GM13977 (cell line): ENCODE measurements at places on chromosomes 1 and 21.
A peak's percentile ranks its signal among the peaks of the same experiment; 100 is the strongest.

- DNase-seq = no peak
Observed at GRCh38 chr21:31008355-31008754, 29.9 kb downstream of the KRTAP19-8 start.

- DNase-seq = no peak
Observed at GRCh38 chr1:65112811-65113210, 35.2 kb upstream of the AK4 start.

GRCh38 chr1:233599542-233600073 is 14.3 kb upstream of the KCNK1 start:
- peak; percentile 36 for DNase-seq

DNA sequence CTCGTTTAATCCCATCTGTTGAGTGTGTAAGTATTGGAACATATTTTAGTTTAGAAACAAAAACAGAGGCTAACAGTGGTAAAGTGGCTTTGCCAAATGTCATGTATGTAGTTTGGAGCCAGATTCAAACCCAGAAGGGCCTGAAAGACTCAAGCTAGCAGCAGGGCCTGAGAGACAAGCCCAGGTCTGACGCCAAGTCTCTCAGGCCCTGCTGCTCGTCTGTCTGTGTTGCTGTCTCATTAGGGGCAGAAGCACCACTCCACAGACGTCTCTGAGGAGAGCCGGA is 8.3 kb downstream of the CITED4 start:
- no peak for DNase-seq

DNA sequence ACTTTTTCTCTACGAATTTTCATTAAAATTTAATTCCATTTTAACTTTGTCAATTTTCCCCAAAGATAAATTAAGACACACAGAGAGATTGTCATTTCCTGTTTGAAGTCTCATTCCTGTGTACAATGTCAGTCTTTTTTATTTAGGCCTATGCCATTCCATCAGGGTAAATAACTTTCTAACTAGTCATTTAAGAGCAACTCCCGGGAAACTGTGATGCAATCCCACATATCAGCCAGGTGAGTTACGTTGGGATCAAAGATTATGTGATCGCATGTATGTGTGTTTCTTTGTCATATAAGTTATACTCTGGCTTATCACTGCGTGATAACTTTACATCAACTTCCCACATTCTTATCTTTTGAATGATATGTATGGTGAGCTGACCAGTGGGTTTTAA is 86.1 kb upstream of the S1PR1 start:
- no peak for DNase-seq

GRCh38 chr1:203265541-203265940 is 36.1 kb upstream of the CHIT1 start:
- no peak for DNase-seq

GRCh38 chr1:17689011-17689410 is 66.1 kb upstream of the ACTL8 start:
- no peak for DNase-seq

DNA sequence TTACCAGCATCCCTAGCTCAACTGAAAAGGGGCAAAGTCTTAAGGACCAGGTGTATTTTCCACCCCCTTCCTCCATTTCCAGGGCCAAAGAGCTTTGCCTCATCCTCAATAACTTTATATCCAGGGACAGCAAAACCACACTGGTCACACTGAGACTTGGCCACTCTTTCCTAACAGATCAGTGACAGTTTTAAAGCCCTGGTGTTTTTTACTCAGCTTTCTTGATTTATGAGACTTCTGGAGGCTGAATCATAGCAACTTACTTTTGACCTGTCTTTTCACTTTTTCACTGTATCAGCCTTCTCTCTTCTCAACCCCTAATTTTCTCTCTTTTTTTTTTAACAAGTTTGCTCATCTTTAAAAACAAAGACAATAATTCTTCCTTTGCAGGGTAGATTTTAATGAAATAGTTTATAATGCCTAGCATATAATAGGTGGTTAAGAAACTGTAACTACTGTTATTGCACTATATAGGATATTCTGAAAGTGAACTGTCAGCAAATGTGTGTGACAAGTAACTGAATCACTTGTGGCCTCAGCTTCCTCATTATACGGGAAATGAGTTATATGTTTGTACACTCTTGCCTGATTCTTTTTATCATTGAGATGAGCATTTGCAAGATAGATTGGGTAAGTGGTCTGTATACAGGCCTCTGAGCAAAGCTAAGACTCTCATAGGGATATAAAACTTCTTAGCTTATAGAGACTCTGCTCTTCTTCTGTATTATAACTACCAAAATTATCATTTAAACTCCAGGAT is 19.7 kb upstream of the DYNLT5 start:
- no peak for DNase-seq

- DNase-seq = no peak
Observed at GRCh38 chr1:77350012-77350770, 68.4 kb downstream of the AK5 start.

DNA sequence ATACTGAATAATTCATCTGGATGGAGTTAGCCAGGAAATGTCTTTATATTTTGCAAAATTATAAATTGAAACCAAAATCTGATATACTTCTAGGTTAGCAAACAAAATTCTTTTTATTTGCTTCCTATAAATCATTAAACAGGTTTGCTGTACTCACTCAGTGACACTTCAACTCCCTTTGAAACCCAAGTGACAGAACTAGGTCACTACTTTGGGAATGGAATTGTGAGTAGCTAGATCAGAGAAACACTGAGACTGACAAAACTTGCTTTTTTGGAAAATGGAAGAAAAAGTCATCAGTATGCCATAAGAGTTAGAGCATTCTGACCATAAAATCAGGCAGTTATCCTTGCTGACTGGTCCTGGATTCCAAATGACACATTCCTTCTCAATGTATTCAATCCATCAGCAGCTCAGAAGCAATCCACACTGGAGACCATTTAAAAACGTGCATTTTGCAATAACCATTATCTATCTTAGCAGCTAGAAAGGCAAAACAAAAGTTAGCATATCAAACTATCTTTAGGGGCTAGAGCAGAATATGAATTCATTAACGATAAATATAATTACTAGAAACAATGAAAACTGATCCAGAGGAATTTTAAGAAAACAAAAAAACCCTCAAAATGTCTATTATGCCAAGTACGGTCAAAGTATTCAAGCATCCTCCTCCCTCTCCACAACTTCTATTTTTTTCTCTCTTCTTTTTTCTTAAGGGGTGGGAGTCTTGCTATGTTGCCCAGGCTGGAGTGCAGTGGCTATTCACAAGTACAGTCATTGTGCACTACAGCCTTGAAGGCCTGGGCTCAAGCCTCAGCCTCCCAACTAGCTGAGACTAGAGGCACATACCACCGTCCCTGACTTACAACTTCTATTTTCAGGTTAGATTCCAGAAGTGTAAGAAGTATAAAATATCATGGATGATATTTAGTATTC is 60.1 kb downstream of the HNRNPR start:
- no peak for DNase-seq

DNA sequence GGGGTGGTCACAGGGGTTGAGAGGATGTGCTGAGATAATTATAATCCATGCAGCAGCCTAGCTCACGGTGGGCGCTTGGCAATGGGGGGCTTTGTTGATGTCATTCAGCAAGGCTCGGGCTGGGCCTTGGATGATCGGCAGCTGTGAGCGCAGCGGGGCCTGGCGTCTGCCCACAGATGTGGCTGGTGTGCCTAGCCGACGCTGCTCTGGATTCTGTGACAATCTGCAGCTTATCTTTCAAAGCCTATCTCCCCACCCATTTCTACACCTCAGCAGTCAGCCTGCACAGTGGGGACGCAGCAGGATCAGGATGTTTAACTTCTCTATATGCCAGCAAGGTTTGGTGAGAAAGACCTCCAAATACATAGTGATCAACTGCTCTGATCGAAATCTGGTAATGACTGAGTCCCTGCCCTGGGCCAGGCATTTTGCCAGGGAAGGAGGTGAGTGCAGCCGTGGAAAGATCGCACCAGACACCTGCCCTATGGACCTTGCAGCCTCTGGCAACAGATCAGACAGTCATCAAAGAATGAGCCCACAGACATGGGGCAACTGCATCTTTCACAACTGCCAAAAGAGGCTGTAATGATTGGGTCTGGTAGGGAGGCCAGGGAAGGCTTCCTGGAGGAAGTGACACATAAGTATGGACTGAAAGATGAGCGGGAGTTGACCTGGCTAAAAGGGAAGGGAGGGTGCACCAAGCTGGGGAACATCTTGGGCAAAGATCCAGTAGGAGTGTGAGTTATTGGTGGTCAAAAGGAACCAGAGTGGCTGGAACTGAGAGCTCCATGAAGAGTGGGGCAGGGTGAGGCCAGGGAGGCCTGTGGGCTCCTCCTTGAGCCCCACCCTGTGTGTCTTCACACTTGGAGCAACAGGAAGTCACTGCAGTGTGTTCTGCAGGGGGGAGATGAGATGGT is 35.3 kb downstream of the EPHB2 start:
- DNase-seq = no peak

- DNase-seq = no peak
Observed at GRCh38 chr1:22932803-22933470, 39.7 kb downstream of the LACTBL1 start.

GRCh38 chr1:182291584-182292192 is 99.9 kb downstream of the GLUL start:
- DNase-seq = no peak
